ENCODE measurements at places on chromosomes 13 and 19.

GRCh38 chr19:10593820-10594637, 6.9 kb upstream of the AP1M2 start:
- no peak for DNase-seq

- DNase-seq, result no peak
Observed at GRCh38 chr13:30880151-30880855, 25.8 kb upstream of the MEDAG start.

- DNase-seq, result no peak
Observed at GRCh38 chr13:28820099-28821051, at the start of gene MTUS2. Gene MTUS2, plus strand, starts transcription at chr13:28820339.

GRCh38 chr13:44386913-44387556, 13.4 kb downstream of the SERP2 start:
- DNase-seq, result peak; percentile 98

DNA sequence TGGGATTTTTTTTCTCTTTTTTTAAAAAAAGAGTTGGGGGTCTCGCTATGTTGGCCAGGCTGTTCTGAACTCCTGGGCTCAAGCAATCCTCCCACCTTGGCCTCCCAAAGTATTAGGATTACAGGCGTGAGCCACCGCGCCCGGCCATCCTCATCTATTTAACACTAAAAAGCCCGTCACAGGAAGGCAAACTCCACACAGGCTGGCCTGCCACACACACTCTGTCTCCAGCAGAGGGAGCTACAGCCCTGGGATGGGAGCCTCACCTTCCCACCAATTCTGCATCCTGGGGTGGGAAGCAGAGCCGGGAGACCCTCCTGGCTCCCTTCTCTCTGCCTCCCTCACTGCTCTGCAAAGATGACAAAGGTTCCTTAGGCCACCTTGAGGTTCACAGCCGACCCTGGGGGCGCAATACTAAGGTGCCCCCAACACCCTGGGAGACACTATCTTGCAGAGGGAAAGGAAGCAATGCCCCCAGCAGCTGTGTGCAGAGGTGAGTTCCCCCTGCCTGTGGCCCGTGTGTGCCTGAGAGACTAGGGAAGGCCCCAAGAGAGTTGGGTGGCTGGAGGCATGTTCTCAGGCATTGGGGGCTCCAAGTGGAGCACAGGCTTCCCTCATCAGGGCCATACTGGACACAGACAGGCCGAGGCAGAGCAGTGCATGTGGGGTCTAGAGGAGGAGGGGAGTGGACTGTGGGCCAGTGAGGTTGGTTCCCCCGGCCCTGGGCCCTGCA, 27.4 kb upstream of the TIMM44 start:
- peak; percentile 42 for DNase-seq

DNA sequence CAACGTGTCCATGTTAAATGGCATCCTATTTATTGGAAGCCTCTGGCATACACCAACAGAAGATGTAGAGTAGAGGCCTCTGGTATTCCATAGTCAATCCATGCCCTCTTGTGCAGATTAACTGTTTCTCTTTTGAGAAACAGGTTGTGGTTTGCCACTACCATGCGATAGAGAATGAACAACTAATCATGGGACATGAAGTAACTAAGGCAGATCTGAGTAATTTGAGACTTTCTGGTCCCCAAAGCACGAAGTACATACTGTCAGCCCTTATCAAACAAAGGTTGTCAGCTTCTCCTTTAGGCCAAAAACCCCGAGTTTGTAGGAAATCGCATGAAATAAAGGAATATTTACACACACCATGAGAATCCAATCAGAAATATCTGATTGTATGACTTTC, 3.6 kb downstream of the ZNF121 start:
- no peak for DNase-seq
